ENCODE measurements at places on chromosomes 7 and 10.

DNA sequence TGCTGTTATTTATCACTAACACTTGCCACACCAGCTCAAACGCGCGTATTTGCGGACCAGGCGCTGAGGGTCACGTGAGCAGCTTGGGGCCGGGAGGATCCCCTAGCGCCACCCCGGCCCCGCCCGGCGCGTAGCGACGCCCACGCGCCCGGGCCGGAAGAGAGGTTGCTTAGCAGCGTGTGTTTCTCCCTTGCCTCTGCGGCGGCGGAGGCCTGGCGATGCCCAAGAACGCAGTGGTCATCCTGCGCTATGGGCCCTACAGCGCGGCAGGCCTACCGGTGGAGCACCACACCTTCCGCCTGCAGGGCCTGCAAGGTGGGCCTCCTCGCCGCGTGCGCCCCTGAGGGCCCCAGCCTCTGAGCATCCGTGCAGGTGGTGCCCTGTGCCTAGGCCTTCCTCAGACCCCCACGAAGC is at the start of gene C10orf53:
TSS of gene C10orf53 (plus strand) at position 172 of the 414 bp plus-strand sequence. CDS start at position 219, 47 bp downstream.
- DNase-seq, result no peak

- no peak for DNase-seq
These were observed 354.3 kb downstream of the KCNMA1 start for GRCh38 chr10:77283326-77283725.

- no peak for DNase-seq
These were observed 237.5 kb upstream of the HGF start for GRCh38 chr7:82007315-82007714.

- no peak for DNase-seq
These were observed 351.1 kb upstream of the KLF6 start for GRCh38 chr10:4136121-4136520.

DNA sequence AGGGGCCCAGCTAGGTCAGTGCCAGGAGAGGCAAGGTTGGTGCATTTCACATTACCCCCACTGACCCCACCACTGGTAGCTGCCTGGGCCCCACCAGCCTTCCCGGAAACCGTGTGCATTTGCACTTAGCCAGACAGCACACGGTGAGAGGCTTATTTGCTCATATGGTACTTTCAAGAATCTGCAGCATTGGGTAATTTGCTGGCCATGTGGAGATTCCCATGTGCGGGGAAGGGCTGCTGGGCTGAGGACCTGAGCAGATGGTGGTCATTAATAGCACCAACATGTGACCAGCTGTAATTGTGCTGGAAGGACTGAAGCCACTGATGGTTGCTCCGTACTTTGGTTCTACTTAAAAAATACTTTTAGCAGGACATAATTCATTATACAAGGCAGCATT is 323.8 kb downstream of the DPP6 start:
- DNase-seq, result no peak

DNA sequence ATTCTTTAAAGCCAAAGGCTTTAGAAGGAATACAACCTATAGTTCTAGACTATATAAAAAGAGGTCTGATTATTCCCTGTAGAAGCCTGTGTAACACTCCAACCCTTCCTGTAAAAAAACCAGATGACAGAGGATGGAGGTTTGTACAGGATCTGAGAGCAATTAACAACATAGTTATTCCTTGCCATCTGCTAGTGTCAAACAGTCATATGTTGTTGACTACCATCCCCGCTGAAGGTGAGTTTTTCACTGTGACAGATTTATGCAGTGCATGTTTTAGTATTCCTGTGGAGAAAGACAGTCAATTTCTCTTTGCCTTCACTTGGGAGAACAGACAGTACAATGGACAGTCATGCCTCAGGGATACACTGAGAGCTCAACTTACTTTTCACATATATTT is 19.0 kb upstream of the SLC26A4 start:
- DNase-seq, result no peak

GRCh38 chr7:24936121-24936824 is 43.7 kb downstream of the OSBPL3 start:
- no peak for DNase-seq

GRCh38 chr7:101865455-101865854 is 48.0 kb downstream of the CUX1 start:
- no peak for DNase-seq

- DNase-seq, result no peak
These were observed 3.6 kb downstream of the YWHAG start for GRCh38 chr7:76354981-76355730.

GRCh38 chr7:113444261-113444660 is 325.9 kb upstream of the SMIM30 start:
- DNase-seq, result no peak

DNA sequence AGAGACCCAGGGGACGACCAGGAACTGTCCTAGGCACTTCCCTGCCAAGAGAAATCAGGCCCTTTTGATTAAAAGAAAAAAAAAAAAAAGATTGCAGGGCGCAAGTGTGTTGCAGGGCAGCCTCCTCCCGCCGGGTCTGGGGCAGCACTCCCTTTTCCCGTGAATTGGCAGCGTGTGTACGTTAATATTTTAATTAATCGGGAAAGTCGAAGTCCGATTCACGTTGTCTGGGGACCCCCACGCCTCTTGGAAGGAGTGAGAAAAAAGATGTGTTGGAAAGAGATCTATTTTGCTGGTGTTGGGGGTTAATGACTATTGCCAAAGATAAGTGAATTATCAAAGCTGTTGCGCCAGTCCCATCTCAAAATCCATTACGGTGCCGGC is 1.3 kb upstream of the EBF3 start:
- no peak for DNase-seq

GRCh38 chr10:62231371-62231770 is 37.3 kb downstream of the RTKN2 start:
- DNase-seq, result no peak

DNA sequence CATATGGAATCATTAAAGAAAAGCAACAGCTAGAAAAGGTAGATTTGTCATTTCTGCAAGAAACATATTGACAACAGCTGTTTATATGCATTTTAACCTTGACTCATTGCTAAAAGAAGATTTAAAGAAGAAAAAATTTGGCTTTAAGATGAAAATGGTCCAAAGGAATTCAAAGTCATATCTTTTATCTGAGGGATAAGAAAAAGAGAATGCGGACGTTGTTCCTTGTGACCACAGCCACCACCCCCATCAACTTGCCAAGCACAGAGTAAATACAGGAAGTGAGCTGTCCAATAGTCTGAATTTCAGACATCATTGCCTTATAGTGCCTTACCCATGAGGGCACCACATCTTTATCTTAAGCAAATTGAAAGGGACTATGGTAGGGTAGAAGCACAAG is 7.3 kb upstream of the CRPPA start:
- no peak for DNase-seq

- no peak for DNase-seq
These were observed 1010.0 kb downstream of the XPNPEP1 start for GRCh38 chr10:108913300-108913699.

- no peak for DNase-seq
These were observed 84.6 kb upstream of the PDLIM1 start for GRCh38 chr10:95375418-95375817.

DNA sequence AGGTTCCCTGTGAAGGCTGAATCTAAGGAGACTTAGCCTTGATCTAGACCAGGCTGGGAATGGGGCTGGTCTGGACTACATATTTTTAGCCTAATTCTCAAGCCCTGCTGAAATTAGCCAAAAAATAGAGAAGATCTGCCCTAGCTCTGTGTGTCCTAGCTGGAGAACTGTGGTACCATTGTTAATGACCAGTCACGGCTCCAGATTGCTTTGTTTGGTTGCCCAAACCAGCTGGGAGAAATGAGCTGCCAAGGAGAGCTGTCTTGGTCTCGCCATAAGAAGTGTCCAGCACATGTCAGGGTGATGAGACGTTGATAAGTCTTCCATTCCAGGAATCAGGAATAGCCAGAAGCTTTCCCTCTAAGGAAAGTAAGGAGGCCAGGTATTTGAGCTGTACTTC is 20.7 kb downstream of the GBX1 start:
- DNase-seq, result no peak

GRCh38 chr7:27367179-27367932 is 124.8 kb downstream of the EVX1 start:
- DNase-seq, result no peak

DNA sequence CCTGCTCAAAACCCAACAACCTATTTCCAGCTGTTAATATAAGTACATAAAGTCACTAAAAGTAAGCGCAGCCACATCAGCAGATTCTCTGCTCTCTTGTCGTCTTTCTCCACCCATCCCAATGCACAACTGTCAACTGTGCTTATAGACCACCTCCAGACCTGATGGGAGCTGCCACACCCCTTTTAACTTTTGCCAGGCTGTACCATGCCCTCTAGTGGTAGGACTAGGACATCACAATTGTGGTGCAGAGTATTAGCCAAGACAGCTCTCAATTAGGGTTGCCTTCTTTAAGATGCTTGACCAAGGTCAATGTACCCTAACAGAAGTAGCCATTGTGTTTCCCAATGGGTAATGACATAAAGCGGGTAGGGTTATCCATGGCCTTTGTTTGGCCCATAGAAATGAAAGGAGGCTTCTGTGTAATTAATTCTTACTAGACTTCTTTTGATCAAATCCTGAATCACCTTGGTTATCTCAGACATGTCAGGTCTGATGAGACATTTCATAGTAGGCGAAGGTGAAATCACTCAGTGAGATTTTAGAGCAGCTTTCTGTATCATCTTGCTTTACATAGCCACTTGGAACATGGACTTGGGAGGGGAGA is 68.1 kb downstream of the SCRN1 start:
- no peak for DNase-seq

- DNase-seq, result no peak
These were observed 547.5 kb downstream of the GALNT17 start for GRCh38 chr7:71679480-71679879.

GRCh38 chr7:25615003-25615402 is 386.7 kb upstream of the NPVF start:
- no peak for DNase-seq

DNA sequence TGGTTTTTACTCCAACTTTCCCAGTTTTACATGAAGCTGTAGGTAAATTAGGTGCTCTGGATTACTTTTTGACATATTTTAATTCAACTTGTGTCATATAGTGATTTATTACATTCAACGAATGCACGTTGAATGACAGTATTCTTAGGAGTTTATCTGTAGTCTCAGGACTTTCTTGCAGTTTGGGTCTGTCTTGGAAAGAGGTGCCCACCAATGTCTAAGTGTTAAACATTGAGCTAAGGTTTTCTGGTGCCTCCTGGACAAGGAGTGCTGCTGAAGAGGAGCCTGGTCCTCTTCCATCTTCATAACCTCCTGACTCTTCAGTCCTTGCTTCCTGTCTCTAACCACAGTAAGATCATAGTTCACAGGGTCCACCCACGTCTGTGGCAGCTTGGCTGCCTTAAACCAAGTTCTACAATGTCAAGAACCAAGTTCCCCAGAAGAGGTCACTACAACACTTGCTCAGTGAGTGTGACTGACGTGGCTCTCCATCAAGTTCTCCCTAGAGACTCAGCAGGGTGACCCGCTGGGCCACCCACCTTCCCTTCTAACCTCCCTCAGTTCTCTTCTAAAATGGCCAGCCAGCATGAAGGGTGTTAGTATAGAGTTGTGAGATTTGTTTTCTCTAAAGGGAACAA is 6.1 kb downstream of the NPY start:
- no peak for DNase-seq

DNA sequence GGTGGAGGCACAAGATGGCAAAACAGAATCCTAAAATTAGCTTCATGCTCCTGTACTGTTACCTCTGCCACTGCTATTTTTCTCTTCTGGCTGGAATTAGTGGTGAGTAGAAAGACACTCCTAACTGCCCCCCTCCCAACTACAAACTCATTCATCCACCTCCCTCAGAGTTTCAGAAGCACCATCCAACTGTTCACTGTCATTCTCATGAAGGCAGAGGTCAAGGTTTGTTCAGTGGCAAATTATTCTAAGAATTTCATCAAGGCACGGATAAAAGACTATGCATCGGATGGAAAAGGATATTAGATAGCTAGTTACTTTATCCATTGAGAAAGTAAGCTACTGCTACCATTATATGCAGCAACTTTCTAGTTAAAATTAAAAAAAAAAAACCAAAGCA is 59.7 kb downstream of the LRGUK start:
- no peak for DNase-seq

DNA sequence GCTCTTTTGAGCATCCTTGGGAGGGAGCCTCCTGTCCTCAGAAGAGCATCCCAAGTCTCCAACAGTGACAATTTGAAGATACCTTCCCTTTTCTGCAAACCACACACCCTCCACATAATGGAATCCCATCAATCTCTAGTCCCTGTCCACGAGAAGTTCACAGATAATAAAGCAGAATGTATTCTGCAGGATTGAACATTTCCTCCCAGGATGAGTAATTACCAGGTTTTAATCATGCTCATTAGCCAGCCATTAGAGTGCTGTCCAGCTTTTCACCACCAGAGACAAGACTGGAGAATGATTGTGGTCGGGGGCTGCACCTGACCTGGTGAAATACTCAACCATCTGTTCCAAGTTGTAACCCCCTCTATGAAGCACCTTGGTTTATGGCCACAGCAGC is 958.6 kb downstream of the KCNMA1 start:
- DNase-seq, result no peak

DNA sequence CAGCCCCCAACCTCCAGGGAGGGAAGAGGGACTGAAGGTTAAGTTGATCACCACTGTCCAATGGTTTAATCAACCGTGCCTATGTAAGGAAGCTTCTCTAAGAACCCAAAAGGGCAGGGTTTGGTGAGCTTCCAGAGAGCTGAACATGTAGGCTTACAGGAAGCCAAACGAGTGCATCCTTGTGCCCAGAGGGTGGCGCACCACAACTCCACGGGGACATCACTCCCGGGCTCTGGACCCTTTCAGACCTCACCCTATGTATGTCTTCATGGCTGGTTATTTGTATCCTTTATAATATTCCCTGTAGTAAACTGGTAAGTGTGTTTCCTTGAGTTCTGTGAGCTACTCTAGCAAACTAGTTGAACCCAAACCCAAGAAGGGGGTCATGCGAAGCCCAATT is 11.5 kb upstream of the NFKB2 start:
- peak; percentile 57 for DNase-seq

GRCh38 chr10:52300599-52301277 is 13.3 kb upstream of the DKK1 start:
- no peak for DNase-seq

GRCh38 chr10:114367351-114368056 is 36.8 kb downstream of the AFAP1L2 start:
- DNase-seq, result no peak

GRCh38 chr7:116340201-116340847 is 130.0 kb downstream of the TES start:
- no peak for DNase-seq

- no peak for DNase-seq
These were observed 65.3 kb downstream of the ZFAND4 start for GRCh38 chr10:45607276-45607675.

Measured in CD4-positive, alpha-beta T cell (primary cell).